ENCODE measurements at places on chromosomes 16 and 17. TPM values are rescaled to one million over a fixed set of nuclear protein-coding genes. Genes with fewer than 3 reads are reported as not detected.

WNT9B gene
- not detected for total RNA-seq

KRTAP9-3 gene
- not detected for total RNA-seq

SPATA2L gene
- 10.9 TPM for total RNA-seq

CACNG5 gene
- total RNA-seq = not detected

RCVRN gene
- total RNA-seq = not detected

KRTAP3-2 gene
- total RNA-seq = not detected

DHX58 gene
- total RNA-seq = 22.3 TPM

JPT1 gene
- 365 TPM for total RNA-seq

DNA sequence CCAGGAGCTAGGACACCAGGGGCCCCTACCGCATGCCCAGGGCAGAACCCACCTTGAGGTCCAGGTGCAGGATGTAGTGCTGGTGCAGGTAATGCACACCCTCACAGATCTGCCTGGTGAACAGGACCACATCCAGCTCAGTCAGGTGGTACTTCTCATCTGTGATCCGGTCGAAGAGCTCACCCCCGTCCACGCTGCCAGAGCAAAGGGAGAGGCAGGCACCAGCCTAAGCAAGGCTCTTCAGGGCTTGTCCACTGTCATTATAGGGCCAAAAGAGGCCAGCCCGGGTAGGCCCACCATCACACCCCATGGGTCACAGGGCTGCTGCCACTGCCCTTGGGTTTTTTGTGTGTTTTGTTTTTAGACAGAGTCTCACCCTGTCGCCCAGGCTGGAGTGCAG lies 21.0 kb downstream of the MYLK3 start:
- DNase-seq = no peak

DNA sequence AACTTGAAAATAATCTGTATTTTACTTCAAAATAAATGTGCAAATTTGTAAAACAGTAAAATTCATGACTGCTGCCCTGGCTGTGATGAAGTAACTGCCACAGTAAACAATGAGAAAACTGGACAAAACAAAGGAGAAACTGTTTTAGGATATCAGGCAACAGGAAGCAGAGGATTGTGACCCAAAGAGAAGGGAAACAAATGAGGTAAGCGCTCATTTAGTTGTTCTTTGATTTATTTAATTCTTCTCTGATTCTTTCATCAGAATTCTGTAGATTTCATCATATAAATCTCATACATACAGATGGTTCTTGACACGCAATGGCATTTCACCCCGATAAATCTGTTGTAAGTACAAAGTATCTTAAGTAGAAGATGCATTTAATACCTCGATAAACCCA lies 198.1 kb upstream of the AXIN2 start:
- no peak for DNase-seq

DNA sequence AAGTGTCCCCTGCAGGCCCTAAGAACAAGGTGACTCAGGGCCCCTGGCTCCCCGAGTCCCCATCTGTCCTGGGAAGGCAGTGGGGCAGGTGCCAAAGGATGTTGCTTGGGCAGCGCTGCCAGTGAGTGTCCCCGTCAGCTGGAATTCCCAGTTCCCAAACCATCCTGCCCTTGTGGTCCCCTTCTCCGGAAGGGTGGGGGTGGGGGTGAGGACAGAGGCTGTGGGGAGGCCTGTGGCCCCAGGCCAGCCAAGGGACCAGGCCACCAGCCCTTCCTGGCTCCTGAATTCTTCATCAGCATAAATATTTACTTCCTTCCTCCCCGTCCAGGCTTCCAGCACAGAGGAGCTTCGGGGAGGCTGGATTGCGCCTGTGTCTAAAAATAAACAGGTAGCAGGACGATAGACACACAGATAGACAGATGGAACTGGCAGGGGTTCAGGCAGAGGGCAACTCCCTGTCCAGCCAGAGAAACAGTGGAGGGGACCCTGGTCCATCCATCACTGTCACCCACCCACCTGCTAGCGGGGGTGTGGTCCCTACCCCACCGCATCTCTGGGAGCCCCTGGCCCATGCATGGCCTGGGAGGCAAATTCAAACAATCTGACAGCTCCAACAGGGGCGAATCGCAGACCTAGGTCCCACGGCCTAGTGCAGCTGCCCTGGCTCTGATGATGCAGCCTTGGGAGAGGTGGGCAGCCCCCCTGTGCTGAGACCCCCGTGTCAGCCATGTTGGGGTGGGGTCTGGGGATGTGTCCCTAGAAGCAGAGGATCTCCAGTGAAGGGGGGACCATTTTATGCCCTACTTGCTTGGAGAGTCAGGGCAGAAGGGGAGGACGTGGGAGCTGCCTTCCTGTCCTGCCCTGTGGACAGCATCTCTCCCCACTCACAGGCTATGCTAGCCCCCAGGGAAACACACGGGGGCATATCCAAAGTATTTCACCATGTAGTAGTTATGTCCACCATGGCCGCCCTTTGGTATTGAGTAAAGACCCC lies 13.2 kb downstream of the GLIS2 start:
- peak; percentile 70 for DNase-seq

GRCh38 chr17:35554668-35555067 lies 6.0 kb downstream of the SLFN14 start:
- DNase-seq = no peak

DNA sequence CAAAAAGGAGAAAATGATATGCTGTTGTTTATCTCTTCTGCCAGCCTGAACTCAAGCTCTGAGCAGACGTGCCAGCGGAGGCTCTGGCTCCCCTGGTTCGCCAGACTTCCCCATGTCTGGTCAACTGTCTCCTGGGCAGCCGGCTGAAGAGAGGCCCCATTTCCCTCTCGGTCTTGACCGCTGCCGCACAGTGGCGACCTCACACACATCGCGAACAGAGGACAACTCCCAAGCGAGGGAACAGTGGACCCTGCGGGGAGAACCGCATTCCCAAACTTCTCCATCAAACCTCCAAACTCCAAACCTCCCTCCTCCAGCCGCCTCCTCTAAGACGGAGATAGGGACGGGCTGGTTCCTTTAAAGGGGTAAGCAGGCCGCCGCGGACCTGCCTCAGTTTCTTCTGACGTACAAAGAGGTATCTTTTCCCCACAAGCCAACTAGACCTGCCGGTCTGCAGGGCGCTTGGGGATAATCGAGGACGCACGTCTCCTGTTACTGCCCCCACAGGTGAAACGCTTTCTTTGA lies 24.9 kb upstream of the RFFL start:
- peak; percentile 73 for DNase-seq

DNA sequence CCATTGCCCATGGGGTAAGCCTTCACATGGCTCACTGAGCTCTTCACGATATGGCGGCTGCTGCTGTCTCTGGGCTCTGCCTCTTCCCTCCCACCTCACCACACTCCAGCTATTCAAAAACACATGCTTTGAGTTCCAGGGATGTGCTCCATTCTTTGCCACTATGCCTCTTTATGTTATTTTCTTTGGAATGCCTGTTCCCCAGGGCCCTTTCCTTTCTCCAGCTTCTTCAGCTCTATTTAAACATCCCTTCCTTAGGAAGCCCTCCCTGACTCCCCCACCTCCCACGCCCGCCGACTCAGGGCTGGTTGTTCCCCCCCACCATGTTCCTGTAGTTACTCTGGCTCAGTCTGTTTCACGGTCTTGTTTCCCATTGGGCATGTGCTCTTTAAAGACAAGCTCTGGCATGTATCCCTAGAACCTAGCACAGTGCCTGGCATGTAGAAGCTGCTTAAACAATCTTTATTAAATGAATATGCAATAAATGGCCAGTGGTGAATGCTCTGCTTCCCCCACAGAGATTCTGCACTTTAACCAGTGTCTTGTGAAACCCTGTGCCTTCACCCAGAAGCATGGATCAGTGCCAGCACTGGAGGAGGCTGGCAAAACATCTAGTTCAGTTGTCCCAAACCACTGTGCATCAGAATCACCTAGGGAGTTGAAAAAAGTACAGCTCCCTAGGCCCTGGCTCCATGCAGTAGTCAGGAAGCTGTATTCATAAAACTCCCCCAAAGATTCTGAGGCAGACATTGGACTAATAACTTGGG lies 6.9 kb downstream of the MYCBPAP start:
- DNase-seq = no peak

DNA sequence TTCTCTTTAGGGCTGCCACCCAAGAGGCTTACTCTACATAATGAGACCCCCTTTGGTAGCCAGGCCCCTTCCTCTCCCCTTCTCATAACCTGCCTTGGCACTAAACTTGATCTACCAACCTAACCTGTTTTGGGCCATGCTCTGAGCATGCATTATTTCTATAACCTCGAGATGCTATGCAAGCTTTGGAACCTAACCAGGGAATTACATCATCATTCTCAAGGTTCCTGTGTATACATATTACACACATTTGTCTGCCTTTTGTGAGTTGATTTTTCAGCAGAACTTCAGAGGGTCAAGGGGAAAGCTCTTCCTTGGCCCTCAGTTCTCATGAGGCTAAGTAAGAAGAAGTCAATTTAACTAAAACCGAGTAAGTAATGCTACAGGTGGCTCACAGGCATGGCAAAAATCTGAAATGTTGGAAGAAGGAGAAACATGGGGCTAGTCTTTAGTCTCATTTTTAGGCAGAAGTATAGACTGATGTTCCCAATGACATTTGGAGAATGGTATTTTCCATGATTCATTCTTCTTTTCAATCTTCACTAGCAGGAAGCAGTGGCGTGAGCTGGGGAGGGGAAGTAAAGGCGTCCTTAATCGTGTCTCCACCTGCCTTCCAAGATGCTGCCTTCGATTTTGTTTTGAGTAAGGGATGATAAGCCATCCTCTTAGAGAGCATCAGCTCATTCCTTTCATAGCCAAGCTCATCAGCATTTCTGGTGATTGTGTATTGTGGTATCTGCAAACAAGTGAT lies 308.4 kb downstream of the ABCC12 start:
- DNase-seq = no peak

DNA sequence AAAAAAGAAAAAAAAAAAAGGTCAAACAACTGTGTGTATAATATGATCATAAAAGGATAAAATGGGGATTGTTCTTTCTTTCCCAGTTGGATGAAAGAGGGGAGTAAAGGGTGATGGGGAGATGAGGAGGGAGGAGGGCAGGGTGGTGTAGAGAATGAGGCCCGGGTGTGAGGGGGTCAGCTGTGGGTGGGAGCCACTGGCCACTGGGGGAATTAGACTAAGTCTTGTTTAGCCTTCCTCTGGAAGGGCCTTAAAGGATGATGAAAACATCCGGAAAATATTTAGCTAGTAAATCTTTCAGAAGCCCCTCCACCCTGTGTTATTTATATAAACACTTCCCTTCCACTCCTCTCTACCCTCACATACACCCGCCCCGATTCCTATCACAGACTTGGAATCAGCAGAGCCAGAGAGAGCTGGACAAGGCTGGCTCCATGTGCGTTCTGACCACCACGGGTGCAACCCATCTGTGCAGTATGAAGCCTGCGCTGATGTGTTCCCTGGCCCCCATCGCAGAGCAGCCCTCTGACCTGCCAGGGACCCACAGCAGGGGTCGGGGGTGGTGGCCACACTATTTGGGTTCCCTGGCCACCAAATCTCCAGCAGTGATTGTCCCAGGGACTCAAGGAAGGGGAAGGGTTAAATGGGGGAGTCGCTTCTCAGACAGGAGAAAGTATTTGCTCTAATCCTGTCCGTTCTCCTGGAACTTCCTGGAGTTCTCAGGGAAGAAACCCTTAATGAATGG lies 72.7 kb downstream of the GAS7 start:
- DNase-seq = no peak

GRCh38 chr17:42198897-42199296 lies 4.6 kb upstream of the GHDC start:
- DNase-seq = no peak

DNA sequence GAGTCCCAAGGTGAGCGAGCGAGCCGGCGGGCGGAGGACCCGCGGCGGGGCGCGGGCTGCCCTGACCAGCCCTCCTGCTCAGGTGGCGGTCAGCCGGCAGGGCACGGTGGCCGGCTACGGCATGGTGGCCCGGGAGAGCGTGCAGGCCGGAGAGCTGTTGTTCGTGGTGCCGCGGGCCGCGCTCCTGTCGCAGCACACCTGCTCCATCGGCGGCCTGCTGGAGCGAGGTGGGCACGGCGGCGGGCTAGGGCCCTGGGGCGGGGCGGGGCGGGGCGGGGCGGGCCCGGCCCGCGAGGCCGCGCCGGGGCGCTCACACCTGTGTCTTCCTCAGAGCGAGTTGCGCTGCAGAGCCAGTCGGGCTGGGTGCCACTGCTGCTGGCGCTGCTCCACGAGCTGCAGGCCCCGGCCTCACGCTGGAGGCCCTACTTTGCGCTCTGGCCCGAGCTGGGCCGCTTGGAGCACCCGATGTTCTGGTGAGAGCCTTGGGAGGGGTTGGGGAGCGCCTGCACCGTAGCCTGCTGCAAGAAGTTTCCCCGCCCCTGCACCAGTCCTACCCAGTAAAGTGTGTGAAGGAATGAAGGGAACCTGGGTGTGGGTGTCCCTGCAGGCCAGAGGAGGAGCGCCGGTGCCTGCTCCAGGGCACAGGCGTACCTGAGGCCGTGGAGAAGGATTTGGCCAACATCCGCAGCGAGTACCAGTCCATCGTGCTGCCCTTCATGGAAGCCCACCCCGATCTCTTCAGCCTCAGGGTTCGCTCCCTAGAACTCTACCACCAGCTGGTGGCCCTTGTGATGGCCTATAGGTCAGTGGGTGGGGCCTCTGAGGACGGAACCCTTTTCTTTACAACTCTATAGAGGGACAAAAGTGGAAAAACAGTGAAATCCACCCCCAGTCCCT lies 802 bp downstream of the SETD6 start:
- peak; percentile 27 for DNase-seq

DNA sequence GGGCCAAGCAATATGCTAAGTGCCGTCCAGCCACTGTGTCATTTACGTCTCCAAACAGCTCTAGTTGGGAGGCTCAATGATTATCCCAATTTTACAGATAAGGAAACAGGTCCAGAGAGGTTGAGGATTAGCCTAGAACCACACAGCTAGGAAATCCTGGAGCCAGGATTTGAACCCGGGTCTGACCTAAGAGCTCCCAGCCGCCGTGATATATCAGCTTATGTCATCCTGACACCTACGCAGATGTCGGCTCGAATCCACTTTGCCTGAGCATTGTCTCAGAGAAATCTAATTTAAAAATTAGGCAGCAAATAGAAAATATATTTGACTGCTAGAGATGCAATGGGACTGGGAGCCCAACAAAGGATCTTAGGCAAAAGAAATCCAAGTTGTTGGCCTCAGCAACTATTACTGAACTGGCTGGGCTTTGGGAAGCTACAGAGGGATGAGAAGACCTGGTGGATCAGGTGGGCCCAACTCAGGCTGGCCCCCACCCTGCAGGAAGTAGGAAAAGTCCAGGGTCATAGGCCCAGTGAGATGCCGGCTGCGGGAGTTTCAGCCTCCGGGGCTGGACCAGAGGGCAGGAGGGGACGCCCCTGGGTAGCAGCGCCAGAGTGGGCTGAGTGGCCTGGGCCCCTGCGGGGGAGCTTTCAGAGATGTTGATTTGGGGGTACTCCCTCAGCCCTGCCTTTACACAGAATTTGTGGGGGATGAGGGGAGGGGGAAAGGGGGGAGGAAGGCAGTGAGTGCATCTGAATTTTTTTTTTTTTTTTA lies 35.1 kb upstream of the IL21R start:
- no peak for DNase-seq
